Activated T-cell treated with anti-CD3 and anti-CD28 coated beads for 48 hours (primary cell): ENCODE measurements at places on chromosomes 13 and 19.

- DNase-seq: no peak
Observed at GRCh38 chr13:31827707-31828106, 88.4 kb downstream of the RXFP2 start.

- peak; percentile 63 for DNase-seq
Observed at GRCh38 chr19:18543814-18544475, 572 bp upstream of the FKBP8 start.

GRCh38 chr13:101499406-101499805 lies 46.9 kb downstream of the ITGBL1 start:
- no peak for DNase-seq

- no peak for DNase-seq
Observed at GRCh38 chr13:57666131-57666953, 34.8 kb downstream of the PCDH17 start.

DNA sequence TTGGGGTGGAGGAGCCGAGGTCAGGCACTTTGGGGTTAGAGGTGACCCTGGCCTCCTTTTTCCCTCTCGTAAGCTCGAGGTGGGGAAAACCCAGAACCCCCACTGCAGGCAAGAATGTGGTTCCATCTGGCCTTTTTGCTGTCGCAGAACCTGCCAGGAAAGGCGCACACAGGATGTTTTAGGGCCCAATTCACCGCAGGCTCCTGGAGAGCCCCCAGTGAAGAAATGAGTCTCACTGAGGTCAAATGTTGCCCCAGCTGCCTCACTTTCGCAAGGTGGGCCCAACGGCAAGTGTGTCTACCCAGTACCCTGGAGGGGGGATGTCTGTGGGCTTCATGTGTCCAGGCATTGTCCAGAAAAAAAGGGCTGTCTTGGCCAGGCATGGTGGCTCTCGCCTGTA lies 61.8 kb downstream of the PEX11G start:
- peak; percentile 35 for DNase-seq

- DNase-seq: no peak
Observed at GRCh38 chr13:41613984-41614661, 156.8 kb downstream of the RGCC start.

DNA sequence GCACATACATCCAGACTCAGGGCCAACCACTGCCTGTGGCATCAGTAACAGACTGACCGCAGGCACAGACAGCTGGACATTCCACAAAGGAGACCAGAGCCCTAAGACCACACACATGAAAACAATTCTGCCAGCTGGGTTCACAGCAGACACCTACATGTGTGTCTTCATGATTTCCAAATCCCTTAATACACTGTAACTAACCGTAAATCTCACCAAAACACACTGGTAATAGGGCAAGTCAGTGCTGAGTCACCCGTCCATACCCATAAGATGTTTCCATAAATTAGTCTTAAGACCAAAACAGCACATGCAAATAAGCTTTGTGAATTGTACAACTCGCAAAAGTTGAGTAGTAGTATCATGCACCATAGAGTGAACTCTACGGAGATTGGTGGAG lies 65.4 kb downstream of the TUBGCP3 start:
- DNase-seq: no peak

DNA sequence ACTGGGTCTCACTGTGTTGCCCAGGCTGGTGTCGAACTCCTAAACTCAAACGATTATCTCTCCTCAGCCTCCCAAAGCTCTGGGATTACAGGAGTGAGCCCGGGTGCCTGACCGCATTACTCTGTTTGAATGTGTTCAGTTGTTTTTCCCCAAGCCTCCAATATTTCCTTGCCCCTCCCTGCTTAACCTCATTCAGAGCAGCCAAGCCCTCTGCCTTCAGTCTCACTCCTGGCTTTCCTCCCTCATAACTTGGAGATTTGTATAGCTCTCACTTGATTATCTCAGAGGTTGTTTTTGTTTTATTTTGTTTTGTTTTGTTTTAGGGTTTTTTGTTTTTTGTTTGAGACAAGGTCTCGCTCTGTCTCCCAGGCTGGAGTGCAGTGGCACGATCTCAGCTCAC lies 11.4 kb downstream of the EPHX3 start:
- no peak for DNase-seq

- no peak for DNase-seq
Observed at GRCh38 chr19:30161770-30162169, 210.4 kb upstream of the ZNF536 start.

- DNase-seq: no peak
Observed at GRCh38 chr13:59651479-59651878, 512.2 kb downstream of the DIAPH3 start.

DNA sequence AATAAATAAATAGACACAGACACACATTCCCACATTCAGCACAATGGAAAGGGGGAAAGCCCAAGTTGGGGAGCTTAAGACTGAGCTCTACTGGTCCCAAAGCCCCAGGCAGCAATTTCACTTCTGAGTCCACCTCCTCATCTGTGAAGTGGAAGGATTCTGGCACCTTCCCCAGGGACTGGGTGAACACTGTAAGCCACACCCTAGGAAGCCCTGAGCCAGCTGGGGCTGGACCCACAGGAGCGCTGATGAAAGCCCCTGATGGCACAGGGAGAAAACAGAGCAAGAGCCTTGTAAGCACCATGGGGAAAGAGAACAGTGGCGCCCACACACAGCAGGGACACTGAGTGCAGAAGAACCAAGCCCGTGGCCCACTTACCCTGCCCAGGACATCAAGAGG lies 37.8 kb downstream of the EPS15L1 start:
- DNase-seq: no peak

- DNase-seq: no peak
Observed at GRCh38 chr19:39595950-39596349, 6.4 kb upstream of the LGALS13 start.

GRCh38 chr19:38815059-38816001 lies 2.6 kb upstream of the LGALS4 start:
- DNase-seq: no peak

- no peak for DNase-seq
Observed at GRCh38 chr13:53405616-53406015, 377.0 kb downstream of the OLFM4 start.

DNA sequence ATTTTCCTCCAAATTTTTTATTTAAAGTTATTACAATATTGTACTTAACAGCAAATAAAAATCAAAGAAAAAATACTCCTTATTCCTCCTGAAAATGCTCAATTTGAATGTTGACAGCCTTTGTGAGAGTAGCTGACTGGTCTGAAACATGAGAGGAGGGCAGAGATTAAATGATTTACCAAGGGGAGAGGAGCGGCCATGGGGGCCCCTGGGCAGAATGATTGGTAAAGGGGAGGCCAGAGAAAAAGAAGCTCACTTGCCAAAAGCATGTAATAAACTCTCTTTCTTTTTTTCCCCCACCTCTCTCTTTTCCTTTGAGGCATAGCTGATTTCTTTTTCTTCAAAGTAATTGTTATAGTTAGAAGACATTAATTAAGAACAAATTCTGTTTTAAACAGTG lies 30.1 kb upstream of the FNDC3A start:
- DNase-seq: no peak

- no peak for DNase-seq
Observed at GRCh38 chr13:30551189-30551588, 66.5 kb upstream of the USPL1 start.

GRCh38 chr13:99459099-99459850 lies 42.0 kb upstream of the TM9SF2 start:
- no peak for DNase-seq

GRCh38 chr13:77985866-77986636 lies 67.4 kb upstream of the EDNRB start:
- DNase-seq: no peak

DNA sequence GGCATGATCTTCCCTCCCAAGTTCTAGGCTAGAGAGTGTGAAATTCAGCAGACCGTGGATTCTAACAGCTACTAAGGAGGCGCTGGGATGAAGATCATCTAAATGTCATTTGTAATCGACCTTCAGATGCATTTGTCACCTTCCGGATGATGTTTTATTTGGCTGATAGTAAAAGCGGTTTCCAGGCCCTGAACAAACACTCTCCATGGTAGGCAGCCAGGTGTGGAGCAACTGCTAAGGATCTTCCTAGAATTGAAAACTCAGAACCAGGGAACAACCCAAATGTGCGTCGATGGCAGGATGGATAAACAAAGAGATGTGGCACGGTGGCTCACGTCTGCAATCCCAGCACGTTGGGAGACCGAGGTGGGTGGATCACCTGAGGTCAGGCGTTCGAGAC lies 107.2 kb upstream of the CACNA1A start:
- no peak for DNase-seq

DNA sequence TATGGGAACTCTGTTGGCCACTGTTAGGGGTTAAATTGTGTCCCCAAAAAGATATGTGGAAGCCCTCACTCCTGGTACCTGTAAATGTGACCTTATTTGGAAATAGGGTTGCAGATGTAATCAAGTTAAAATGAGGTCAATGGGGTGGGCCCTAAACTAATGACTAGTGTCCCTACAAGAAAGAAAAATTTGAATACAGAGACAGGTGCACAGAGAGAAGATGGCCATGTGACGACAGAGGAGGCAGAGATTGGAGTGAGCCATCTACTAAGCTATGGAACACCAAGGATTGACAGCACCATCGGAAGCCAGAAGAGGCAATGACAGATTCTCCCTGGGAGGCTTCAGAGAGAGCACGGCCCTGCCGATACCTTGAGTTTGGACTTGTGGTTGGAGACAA lies 16.5 kb downstream of the POU2F2 start:
- DNase-seq: no peak

DNA sequence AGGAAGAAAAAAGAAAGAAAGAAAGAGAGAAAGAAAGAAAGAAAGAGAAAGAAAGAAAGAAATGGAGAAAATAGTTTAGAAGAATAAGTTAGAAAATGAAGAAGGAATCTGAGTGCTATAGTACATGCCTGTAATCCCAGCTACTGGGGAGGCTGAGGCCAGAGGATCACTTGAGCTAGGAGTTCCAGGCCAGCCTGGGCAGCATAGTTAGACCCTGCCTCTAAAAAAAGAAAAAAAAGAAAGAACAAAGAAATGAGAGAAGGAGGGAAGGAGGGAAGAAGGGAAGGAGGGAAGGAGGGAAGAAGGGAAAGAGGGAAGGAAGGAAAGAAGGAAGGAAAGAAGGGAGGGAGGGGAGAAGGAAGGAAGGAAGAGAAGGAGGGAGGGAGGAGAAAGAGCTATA lies 1339.8 kb downstream of the OLFM4 start:
- DNase-seq: no peak

GRCh38 chr13:40485611-40486517 lies 180.6 kb downstream of the FOXO1 start:
- DNase-seq: peak; percentile 54

DNA sequence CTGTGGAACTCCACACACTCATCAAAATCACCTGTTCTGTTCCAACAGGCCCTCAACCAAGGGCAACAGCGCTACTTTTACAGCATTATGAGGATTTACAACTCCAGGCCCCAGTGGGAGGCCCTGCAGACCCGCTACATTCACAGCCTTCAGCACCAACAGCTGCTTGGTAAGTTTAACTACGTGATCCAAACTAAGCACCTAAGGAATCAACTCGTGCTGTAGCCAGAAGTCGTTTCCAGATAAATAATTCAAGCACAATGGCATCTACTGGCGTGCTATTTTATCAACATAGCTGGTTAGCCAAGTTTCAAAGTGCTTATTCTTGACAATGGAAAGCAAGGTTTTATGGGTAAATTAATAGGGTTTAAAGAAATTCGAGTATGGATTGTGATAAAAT lies 5.3 kb downstream of the FAM216B start:
- no peak for DNase-seq
